AG04450 (cell line): ENCODE measurements at places on chromosomes 2 and 18. TPM values are rescaled to one million over a fixed set of nuclear protein-coding genes. Genes with fewer than 3 reads are reported as not detected.

DNA sequence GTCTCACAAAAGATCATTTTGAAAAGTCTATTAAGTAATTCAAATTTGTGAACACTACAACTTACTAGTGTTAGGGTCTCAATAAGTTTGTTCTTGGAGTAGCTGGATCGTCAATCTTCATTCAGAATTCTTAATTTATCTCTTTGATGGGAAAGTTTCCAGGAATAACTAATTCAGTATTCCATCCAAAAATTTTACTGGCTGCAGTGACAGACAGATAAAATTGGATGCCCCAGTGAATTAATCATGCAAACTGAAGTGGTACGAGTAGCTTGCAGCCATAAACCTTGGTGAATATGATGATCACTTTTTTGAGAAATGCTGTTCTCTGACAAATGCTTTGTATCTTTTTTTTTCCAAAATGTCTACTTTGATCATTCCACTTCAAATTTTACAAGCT lies 112.8 kb downstream of the LYPD6 start:
- no peak for DNase-seq

GRCh38 chr18:62524440-62525200 lies 1.8 kb downstream of the ZCCHC2 start:
- DNase-seq, result no peak

GRCh38 chr2:182049372-182050148 lies 63.9 kb downstream of the PPP1R1C start:
- no peak for DNase-seq

- DNase-seq, result no peak
These were observed 349.7 kb upstream of the TMEFF2 start for GRCh38 chr2:192544371-192544955.

The DNAJC5G gene
- not detected in 2 replicates for polyA plus RNA-seq
